Islet precursor cell (in vitro differentiated cells): ENCODE measurements at places on chromosomes 6 and 20.

DNA sequence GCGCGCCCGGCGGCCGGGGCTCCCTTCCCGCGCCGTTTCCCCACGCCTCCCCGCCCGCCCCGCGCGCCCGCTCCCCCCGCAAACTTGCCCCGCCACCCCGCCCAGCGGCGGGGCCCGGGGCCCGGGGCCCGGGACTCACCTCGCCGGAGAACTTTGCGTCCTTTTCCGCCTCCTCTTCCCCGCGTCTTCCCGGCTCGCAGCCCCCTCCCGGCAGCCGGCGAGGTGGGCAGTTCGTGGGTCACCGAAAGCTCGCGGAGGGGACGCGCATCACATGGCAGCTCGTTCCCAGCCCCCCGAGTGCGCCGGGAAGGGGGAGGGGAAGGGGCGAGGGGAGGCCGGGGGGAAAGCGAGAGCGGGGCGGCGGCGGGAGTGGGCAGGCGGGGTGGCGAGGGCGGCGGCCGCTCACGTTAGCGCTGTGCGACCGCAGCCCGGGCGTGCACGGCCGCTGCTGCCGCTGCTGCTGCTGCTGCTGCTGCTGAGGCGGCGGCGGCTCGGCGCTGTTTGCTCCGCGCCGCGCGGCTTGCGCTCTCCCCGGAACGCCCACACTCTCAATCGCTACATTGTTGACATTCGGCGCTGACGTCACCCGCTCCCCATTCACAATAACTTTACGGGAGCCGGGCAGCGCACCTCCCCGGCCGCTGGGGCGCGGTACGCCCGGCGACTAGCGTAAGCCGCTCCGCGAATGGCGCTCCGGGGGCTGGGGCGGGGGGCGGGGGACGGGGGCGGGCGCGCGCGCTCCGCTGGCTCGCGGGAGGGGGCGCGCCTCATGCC, at the start of gene BACH2:
Gene BACH2 (minus strand): TSS at position 503 of the 774 bp plus-strand sequence. CDS start 287,999 bp downstream, outside the sequence.
- peak; percentile 94 for DNase-seq

GRCh38 chr20:24194143-24194542, 205.6 kb upstream of the GGTLC1 start:
- DNase-seq, result no peak

DNA sequence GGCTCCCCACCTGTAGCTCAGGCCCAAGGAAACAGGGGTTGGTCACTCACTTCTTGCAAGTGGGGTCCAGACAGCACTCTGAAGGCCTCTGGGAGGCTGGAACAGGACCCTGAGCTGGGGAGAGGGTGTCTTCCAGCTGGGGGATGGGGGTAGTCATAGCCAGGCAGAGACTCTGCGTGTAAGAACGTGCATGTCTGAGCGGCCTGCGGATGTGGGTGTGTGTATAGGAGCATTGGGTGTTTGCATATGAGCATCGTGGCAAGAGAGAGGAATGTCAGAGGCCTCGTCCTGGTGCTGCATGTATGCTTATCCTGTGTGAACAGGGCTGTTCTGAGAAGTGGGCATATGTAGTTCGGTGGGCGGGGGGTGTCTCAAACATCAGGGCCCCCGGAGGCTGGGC, 12.1 kb downstream of the BPIFB3 start:
- no peak for DNase-seq

GRCh38 chr20:62475027-62475771, 596 bp downstream of the GATA5 start:
- no peak for DNase-seq

GRCh38 chr6:30356536-30356935, 11.6 kb downstream of the RPP21 start:
- DNase-seq, result no peak

DNA sequence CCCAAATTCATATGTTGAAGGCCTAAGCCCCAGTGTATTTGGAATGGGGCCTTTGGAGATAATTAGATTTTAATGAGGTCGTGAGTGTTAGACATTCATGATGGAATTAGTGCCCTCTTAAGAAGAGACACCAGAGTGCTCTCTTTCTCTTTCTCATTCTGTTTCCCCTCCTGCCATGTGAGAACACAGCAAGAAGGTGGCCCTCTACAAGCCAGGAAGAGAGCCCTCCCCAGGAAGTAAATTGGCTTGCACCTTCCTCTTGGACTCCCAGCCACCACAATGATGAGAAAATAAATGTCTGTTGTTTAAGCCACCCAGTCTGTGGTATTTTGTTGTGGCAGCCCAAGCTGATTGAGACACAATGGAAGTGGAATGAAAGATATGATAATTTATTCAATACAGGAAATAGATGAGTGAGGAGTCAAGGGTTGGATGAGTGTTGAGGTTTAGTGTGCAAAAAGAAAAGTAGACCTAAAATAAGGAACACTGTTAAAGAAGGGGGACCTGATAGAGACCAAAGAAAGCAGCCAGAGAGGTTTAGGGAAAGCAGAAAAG, 25.9 kb upstream of the ATXN1 start:
- no peak for DNase-seq

DNA sequence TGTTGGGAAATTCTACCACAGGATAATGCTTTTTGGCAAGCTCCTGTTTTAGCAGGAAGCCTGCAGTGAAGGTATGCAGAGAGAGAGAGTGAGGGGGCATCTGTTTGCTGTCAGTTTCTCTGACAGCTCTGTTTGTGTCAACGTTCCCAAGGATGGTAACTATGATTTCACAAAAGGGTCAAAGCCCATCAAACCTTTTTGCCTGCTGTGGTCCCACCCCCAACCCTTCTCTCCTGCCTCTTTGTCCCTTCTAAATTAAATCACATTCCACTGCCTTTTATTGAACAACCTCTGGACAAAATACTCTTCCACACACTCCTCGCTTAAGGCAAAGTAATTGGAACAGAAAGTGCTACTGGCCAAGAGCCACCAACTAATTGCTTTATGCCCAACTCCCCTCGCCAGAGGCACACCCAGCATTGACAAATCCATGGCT, 128.3 kb downstream of the TSHZ2 start:
- DNase-seq, result no peak

DNA sequence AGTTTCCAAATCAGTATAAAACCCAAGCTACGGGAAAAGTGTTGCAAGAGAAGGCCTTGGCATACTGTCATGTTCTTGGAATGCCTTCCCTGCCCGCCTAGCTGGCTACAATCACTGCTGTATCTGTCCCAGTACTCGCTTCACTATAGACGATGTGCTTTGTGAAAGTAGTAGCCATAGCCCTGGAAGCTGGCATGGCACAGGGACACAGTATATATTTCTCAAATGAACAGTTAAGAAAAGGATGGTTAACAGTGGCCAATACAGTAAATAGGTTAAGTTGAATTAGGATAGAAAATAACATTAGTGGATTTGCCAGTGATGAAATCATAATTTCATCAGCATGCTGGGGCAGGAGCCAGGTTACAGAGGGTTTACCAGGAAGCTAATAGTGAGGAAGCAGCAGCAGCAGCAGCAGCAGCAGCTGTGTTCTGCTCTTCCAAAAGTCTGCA, 499.3 kb downstream of the CDKAL1 start:
- DNase-seq, result no peak

- DNase-seq, result no peak
Observed at GRCh38 chr6:45965007-45965406, 50.7 kb downstream of the CLIC5 start.

GRCh38 chr6:136012943-136013342, 161.4 kb downstream of the PDE7B start:
- no peak for DNase-seq

DNA sequence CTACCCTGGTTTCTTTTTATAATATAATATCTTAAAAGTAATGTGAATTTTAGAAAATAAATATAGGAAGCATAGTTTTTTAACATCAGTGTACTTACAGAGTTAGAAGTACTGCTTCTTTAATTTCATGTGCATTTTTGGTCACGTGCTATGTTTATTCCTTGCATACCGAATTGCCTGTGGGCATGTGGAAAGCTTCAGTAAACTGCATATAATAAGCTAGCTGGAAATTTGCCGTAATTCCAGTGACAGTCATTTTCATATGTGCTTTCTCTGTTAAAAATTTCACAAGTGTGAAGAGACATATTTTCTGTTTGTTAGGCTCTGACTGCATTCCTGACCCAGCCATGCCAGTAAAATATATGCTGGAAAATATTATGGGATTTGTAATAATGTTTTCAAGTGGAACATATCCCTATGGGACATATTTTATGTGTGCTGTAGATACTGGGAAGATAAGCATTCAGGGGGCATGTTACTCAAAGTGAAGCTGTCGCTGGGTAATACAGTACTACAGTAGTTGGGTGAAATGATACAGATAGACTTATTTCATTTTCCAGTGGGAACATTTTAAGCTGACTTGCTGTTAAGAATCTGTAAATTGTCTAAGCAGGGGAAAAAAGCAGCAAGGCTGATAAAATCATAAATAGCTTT, 616.7 kb downstream of the FRK start:
- DNase-seq, result no peak

DNA sequence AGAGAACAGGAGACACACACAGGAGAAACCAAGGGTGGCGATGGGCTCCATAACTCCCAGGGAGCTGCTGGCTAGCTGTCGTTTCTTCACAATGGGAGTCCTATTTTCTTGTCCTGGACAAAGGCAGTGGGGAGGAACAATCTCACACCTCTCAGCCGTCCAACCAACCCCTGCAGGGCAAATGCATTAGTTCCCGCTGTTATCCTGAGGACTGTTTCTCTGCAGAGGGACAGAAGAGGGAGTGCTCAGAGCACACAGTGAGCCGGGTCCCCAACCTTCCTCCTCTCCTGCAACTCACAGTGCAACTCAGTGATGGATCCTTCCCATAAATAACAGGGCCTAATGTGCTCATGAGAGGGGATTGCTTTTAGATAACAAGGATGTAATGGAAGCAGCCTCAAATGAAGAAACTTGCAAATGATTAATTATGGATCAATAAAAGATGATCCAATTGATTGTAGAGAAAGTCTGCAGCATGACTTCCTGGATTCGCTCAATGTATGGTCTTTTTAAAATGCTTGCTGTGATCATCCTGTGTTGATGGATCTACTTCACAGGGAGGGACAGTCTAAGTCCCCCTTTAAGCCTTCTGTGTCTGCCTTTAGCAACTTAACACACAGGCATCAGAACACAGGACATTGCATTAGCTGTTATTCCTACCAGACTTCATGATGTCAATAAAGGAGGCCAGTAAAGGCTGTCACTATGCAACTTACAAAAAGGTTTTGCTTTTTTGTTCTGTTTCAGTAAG, 453.4 kb upstream of the AGPAT4 start:
- peak; percentile 62 for DNase-seq

- peak; percentile 46 for DNase-seq
Observed at GRCh38 chr6:1076531-1077459, 235.1 kb upstream of the FOXQ1 start.

DNA sequence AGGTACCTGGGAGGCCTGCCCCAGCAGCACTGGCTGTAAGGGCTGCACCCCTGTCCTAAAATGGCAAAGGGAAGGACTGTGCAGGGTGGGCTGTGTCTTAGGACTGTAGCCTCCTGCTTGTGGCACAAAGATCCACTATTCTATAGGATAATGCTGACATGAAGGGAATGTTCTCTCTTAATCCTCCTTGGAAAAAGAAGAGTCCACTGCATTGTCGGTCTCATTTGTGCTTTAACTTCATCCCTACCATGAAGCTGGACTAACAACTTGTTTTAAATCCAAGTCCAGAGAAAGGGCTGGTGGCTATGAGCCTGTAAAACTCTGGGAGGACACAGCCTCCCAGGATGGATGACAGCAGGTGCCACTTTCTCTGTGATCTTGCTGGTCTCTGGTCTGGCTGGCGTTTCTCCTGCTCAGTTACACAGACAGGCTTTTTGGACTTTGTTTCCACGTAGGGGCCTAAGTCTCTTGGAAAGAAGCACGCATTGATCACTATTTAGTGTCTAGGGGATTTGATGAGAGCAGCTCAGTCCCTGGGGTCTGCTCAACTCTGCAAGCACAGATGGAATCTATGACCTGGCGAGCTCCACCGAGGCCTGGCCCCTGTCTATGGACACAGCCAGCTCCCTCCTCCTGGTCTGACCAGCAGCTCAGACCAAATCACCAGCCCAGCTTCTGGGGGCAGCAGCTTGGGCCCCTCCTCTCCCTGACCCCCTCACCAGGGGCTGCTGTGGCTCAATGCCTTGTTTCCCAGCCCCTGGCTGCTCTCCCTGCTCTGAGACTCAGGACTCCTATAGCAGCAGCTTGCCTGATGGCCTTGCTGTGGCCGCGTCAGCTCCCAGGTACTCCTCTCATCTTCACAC, 4.8 kb downstream of the CST3 start:
- no peak for DNase-seq

DNA sequence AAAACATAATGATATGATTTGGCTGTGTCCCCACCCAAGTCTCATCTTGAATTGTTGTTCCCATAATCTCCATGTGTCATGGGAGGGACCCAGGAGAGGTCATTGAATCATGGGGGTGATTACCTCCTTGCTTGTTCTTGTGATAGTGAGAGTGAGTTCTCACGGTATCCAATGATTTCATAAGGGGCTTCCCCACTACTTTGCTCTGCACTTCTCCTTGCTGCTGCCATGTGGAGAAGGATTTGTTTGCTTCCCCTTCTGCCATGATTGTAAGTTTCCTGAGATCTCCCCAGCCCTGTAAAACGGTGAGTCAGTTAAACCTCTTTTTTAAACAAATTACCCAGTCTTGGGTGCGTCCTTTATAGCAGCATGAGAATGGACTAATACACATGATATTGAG, 156.8 kb upstream of the PLCB4 start:
- DNase-seq, result no peak

GRCh38 chr6:96727144-96727543, 110.1 kb downstream of the GPR63 start:
- no peak for DNase-seq

GRCh38 chr20:11607047-11607446, 310.6 kb upstream of the BTBD3 start:
- DNase-seq, result no peak

DNA sequence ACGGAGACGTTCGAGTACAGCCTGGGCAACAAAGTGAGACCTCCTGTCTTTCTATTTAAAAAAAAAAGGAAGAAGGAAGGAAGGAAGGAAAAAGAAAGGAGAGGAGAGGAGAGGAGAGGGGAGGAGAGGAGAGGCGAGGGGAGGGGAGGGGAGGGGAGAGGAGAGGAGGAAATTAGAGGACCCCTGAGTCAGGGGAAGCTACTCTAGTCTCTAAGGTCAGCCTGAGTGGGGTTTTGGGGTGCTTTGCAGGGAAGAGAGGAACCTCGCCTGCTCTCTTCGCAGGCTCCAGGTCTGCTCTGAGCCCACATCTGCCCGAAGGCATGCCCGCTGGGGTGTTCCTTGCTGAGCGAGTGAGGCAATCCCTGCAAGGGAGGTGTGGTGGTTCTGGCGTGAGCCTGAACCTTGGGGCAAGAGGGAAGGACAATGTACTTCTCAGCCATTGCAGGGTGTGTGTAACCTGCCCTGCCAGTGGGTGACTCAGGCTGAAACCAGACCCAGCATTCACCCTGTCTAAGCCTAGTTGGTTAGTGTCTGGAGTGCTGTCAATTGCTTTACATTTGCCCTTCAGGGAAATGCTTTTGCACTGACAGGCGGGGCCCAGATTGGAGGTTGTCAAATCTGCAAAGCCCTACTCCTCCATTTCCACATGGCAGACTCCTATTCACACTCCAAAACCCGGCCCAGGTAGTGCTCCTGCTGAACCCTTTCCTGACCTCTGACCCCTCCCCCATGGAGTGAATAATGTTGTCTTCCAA, 15.3 kb upstream of the MMP9 start:
- peak; percentile 99 for DNase-seq
